M059J (cell line): ENCODE measurements at places on chromosomes 4 and X. TPM values are rescaled to one million over a fixed set of nuclear protein-coding genes. Genes with fewer than 3 reads are reported as not detected.

The ABCG2 gene
- total RNA-seq: 11.9 and 14.7 TPM in 2 replicates

The MSANTD1 gene
- 0.10 TPM in 1 of 2 replicates, not detected in the other for total RNA-seq

The CFAP299 gene
- total RNA-seq: not detected in 2 replicates

The SPANXA1 gene
- total RNA-seq: not detected in 2 replicates

The CT47B1 gene
- total RNA-seq: not detected in 2 replicates

The KIAA1210 gene
- total RNA-seq: 0.02 TPM in 1 of 2 replicates, not detected in the other

The SSX1 gene
- total RNA-seq: 5.8 and 8.9 TPM in 2 replicates

The SLC7A11 gene
- total RNA-seq: 7.8 and 9.2 TPM in 2 replicates

The TDO2 gene
- 5.7 and 6.5 TPM in 2 replicates for total RNA-seq

The BGN gene
- total RNA-seq: 53.3 TPM in 2 replicates

The SPANXC gene
- 5.8 and 13.3 TPM in 2 replicates for total RNA-seq

The CT45A5 gene
- not detected in 2 replicates for total RNA-seq

The MAGIX gene
- total RNA-seq: 0.10 and 4.3 TPM in 2 replicates

The LAP3 gene
- 279 and 291 TPM in 2 replicates for total RNA-seq

The UGT8 gene
- 0.10 and 0.39 TPM in 2 replicates for total RNA-seq

The MAGEB10 gene
- total RNA-seq: 0.10 TPM in 1 of 2 replicates, not detected in the other

The DMRTC1 gene
- total RNA-seq: not detected in 2 replicates

The KLF8 gene
- 0.27 TPM in 1 of 2 replicates, not detected in the other for total RNA-seq

The BBS12 gene
- 2.4 and 4.7 TPM in 2 replicates for total RNA-seq
